ENCODE measurements at places on chromosomes 2 and 18.

DNA sequence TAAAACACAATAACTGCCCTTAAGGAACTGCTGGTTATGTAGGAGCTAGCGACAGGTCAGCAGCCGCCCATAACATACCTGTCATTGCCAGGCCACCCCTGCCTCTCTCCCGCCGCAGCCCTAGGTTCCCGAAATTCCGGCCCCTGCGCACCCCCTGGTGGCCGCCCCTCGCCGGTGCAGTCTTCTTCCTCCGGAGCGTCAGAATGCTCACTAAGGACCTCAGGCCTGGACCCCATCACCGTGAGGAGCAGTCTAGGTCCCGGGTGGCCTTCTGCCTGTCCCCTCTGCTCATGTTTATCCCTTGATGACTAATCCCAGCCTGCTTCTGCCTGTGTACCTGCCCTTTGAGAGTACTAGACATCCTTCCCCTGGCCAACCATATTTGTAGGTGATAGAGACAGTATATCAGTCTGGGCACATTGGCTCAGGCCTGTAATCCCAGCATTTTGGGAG, 115.7 kb upstream of the SLC1A4 start:
- DNase-seq: peak; percentile 57

- DNase-seq: no peak
Measured at GRCh38 chr2:218405746-218406208, 6.1 kb downstream of the CTDSP1 start.

GRCh38 chr2:191404568-191404991, 159.4 kb downstream of the MYO1B start:
- no peak for DNase-seq

- peak; percentile 31 for DNase-seq
Measured at GRCh38 chr2:201707753-201708152, 9.3 kb upstream of the MPP4 start.

DNA sequence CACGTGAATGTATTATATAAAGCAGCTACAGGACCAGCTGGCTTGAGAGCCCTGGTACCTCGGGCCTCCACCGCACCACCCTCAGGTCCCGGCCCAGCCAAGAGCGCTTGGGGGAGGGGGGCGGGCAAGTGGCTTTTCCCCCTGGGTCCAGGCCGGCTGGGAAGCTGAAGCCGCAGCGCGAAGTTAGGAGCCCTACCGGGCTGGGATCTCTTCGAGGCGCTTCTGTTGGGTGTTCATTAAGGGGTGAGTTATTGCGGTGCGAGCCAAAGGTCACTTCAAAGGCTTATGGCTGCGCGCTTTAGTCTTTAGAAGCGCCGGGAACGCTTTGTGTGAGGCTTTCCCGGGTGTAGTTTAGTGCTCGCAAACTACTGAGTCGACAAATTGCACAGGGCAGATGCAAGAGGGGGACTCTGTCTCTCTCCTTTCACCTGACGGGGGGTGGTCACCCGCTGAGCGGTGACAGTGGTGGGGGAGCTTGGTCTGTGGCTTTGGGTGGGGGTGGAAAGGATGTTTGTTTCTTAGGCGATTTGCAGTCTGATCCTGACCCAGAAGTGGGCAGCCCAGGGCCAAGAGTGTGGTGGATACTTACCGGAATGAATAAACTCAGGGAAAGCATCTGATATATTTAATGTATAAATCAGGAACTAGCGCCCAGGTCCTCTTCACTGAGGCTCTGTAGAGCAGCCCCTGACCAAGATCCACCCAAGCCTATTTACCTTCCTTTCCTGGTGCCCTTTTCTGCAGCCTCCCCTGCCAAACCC, 6.0 kb downstream of the HOXD3 start:
- no peak for DNase-seq

DNA sequence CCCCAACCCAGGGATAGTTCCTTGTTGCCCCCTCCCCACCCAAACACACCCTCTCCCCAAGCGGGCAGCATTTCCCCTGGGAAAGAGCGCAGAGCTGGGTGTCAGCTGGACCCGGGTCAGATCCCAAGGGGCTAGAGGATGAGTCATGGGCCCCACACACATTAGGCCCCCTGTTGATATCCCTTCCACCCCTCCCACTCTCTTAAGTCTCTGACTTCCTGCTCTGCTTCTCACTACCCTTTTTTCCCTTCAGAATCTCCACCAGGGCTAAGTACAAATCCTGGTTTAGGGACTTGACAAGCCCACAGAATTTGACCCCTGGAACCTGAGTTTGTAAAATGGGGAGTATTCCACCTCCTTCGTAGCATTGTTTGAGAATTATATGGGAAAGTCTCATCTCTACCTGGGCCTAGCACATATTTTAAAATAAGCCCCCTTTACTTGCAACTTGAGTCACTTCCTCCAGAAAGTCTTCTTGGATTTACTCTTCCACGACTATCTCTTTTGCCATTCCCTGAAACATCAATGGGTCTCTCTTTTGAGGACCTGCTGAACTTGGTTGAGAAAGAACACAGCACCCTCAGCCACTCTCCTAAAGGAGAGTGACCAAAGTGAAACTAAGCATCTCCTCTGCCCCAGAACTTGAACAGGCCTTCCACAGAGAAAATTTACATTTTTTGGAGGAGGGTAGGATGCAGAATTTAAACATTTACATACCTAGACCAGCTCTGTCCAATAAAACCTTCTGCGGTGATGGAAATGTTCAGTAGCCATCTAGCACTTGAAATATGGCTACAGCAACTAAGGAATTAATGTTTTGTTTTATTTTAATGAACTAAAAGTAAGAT, 4.7 kb downstream of the RTKN start:
- DNase-seq: no peak

DNA sequence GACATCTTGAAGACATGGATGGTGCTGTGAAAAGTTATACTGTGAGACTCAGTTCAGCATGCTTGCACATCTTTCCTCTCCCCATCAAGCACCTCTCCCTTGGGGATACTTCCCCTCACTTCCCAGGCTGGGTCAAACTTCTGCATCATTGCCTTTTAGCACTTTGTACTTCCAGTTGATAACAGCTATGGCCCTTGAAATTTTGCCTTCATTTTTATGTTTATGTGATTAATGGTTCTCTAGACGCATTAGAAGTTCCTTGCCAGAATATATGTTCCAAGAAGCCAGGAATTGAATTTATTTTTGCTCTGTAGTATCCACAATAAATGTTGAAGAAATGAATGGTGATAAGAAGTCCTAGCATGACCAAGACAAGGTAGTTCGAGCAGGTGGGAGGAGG, 120.9 kb upstream of the ST6GAL2 start:
- no peak for DNase-seq

Data from RKO (cell line).